GM23248 (cell line): ENCODE measurements at places on chromosomes 6 and 20. TPM values are rescaled to one million over a fixed set of nuclear protein-coding genes. Genes with fewer than 3 reads are reported as not detected.

- DNase-seq, result peak; percentile 25
These were observed 64.8 kb downstream of the SYNJ2 start for GRCh38 chr6:158046201-158047126.

DNA sequence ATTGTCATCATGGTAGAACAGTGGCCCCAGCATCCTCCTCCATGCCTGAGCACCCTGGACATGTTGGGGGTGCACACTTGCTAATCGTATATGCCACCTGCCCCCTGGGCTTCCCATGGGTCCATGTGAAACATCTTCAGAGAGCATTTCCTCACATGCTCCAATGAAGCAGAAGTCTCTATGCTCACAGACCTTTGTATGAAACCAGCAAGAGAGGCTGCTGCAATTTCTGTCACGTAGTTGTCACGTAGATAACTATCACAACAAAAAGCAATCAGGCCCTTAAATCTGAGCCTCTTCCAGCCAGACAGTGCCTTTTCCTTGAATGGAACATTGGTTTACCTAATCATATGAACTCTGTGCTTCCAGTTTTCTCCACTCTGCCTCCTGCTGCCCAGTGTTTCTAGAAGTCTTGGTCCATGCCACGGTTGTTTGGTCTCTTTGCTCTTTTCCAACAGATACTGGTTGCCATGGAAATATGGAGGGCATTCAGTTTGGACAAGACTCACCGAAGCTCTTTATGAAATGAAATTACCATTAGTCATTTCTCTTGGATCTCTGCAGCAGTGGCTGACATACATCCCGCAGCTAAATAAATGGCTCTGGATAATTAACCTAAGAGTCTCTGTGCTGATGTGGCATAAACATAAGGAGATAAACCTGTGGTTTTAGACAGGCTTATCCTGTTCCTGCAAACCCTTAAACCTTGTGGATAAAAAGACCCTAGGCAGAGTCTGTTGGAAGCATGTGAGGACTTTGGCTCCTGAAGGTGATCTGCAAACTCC lies 172.8 kb upstream of the SYNDIG1 start:
- no peak for DNase-seq

DNA sequence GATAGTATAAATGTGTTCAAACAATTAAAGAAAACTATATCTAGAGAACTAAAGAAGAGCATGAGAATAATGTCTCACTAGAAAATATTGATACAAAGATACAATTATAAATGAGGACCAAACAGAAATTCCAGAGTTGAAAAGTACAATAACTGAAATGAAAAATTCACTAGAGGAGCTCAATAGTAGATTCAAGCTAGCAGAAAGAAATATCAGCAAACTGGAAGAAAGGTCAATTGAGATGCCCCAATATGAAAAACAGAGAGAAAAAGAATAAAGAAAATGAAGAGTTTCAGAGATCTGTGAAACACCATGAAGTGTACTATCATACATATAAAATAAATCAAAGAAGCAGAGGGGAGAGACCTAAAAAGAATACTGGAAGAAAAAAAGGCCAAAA lies 18.0 kb upstream of the BRPF3 start:
- DNase-seq, result no peak

DNA sequence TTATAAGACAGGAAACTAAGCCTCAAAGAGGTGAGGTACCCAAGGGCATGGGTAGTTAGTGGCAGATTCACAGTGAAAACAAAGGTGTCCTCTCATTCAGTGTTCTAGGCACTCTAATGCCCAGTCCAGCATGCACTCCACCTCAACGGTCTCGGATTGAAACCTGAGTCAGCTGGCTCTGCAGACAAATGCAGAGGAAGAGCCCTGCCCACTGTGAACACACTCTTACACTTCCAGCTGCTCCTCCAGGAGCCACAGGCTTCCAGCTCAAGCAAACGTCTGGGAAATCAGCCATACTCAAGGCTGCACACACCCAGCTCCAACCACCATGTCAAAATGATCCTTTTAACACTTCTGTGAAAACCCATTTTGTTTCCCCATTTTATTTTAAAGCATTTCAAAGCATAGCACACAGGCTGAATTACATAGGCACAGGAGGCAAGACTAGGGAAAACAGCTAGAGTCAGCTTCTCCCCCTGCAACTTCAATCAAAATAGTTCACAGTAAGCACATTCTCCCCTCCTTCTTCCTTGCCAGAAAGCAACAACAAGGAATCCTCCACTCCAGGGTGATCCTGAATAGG lies 3.0 kb upstream of the IL17A start:
- DNase-seq, result peak; percentile 2

- DNase-seq, result no peak
These were observed 644 bp downstream of the OARD1 start for GRCh38 chr6:41071501-41071922.

DNA sequence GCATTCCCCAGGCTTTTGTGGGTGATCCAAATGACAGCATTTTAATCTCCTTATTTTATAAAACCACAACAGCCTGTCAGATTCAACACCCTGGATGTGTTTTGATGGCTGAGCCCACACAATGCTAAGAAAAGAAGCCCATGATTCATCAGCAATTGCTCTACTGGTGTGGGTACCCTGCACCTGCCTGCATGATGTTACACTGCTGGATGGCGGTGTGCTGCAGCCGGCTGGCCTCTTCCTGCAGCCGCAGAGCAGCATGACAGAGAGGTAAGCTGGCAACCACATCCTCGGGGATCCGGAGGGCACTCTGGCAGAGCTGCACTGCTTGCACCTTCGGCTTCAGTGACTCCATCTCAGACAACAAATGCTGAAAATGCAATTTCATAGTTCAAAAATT lies 327.5 kb downstream of the SYNE1 start:
- no peak for DNase-seq

GRCh38 chr20:63653974-63654668 lies 897 bp upstream of the STMN3 start:
- DNase-seq, result no peak

- DNase-seq, result no peak
These were observed 166.7 kb upstream of the THEMIS start for GRCh38 chr6:128067446-128068118.

DNA sequence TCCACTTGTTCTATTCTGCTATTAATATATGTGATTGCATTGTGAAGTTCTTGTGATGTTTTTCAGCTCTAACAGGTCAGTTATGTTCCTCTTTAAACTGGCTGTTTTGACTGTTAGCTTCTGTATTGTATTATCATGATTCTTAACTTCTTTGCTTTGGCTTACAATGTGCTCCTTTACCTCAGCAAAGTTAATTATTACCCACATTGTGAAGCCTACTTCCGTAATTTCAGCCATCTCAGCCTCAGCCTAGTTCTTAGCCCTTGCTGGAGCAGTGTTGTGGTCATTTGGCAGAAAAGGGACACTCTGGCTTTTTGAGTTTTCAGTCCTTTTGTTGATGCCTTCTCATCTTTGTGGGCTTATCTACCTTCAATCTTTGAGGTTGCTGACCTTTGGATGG lies 440.2 kb downstream of the TBC1D32 start:
- no peak for DNase-seq

ID4 gene
- 34.0 and 41.0 TPM in 2 replicates for total RNA-seq

MATN4 gene
- total RNA-seq, result not detected in 2 replicates
